Fibroblast of villous mesenchyme (primary cell): ENCODE measurements at places on chromosomes 13 and 19.
A peak's percentile ranks its signal among the peaks of the same experiment; 100 is the strongest.

DNA sequence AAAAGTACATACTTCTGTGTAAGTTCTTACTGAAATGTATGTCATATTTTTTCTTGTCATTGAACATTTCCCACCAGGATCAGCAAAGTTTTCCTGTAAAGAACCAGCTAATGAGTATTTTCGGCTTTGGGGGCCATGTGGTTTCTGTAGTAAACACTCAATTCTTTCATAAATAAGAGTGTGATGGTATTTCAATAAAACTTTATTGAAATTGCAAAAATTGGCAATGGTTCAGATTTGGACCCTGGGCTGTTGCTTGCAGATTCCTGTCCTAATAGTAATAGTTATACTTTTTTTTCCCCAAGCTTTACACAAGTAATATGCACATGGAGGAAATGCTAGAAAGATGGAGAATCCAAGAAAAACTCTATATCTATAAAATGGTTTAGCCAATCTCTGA lies 83.7 kb downstream of the ZNF536 start:
- DNase-seq = no peak

DNA sequence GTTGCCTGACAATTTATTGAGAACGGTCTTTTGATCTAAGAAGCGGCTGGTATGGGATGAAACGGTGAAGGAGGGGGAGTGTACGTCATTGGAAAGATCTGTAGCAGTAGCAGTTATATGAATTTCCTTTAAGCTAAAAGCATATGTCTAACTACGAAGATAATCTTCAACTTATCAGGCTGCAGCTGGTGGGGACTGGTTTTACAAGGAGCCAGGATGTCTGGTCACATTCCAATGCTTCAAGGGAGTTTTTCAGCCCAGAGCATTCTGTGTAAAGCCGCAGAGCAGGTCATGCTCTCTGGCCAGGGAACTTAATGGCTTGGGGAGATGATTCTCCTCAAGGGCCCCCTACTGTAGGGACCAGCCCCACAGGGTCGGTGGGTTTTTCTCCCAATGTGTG lies 29.2 kb downstream of the CLEC4M start:
- peak; percentile 80 for DNase-seq

DNA sequence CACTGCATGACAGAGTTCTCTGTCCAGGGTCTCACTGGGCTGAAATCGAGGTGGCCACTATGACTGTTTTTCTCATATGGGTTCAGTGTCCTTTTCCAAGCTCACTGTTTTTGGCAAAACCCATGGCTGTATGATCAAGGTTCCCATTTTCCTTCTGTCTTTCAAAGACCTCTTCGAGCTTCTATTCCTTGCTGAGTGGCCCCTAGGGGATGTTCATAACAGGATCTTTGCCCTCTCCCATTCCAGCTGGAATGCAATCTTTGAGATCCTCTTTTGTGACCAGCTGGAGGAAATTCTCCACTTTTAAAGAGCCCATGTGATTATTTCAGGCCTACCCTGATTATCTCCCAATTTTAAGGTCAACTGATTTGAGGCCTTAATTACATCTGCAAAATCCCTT lies 572.5 kb upstream of the SLC10A2 start:
- DNase-seq = no peak

GRCh38 chr13:44759384-44760360 lies 183.5 kb upstream of the TSC22D1 start:
- DNase-seq = peak; percentile 15

GRCh38 chr19:925087-925525 lies 729 bp upstream of the ARID3A start:
- peak; percentile 41 for DNase-seq

GRCh38 chr19:44553478-44554171 lies 24.1 kb upstream of the CEACAM20 start:
- DNase-seq = no peak

- no peak for DNase-seq
Observed at GRCh38 chr13:50915565-50915964, 6.0 kb downstream of the RNASEH2B start.

- no peak for DNase-seq
Observed at GRCh38 chr19:2809387-2810140, 10.1 kb upstream of the ZNF554 start.

DNA sequence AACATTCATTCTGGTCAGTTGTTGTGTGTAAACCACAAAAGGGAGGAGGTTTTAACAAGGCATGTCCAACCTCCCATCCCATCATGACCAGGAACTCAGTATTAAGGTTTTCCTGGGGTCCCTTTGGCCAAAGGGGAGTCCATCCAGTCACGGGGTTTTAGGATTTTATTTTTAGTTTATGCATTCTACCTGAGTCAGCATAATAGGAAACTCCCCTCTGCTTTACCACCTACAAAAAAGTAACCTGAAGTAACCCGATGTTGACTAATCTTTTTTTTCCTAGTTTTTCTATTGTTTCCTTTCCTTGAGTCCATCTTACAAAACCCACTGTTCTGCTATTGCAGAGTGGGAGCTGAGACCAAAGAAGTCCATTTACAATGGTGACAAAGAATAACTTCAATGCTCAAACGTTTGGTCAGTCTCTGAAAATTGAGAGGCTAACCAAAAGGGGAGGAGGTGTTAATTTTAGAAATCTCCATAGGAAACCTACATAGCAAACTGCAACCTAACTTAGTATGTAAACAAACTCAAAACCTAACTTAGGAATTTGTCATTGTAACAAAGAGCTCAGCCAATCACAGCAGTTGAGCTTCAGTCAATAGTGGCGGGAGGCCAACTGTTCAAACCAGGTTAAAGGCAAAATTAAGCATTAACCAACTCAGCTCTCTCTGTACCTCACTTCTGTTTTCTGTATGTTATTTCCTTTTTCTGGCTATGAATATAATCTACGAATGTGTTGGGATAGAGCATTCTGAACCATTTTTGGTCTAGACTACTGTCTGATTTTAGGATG lies 1954.1 kb downstream of the PCDH9 start:
- DNase-seq = no peak

DNA sequence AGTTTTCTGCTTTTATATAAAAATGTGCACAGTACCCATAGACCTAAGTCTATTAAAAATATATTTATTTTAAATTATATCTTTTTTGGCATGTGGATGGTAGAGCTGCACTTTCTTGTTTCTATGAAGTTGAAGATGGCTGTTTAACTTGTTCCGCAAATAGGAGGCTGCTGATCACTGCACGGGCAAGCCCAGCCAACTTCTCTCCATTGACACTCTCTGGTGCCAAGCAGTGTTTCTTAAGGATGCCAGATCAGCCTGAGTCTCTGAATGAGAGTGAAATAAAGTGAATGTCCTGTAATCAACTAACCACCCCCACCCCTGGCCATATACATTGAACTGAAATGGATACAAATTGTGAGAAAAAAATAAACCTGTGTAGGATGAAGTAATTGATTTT lies 202.9 kb upstream of the KLHL1 start:
- no peak for DNase-seq

- no peak for DNase-seq
Observed at GRCh38 chr19:33681081-33681680, 59.4 kb downstream of the CHST8 start.

GRCh38 chr19:58355908-58356765 lies 2.8 kb upstream of the A1BG start:
- peak; percentile 42 for DNase-seq

GRCh38 chr13:64510747-64511146 lies 2719.4 kb downstream of the PCDH9 start:
- DNase-seq = no peak

GRCh38 chr19:32916969-32917615 lies 47.5 kb upstream of the SLC7A9 start:
- no peak for DNase-seq

DNA sequence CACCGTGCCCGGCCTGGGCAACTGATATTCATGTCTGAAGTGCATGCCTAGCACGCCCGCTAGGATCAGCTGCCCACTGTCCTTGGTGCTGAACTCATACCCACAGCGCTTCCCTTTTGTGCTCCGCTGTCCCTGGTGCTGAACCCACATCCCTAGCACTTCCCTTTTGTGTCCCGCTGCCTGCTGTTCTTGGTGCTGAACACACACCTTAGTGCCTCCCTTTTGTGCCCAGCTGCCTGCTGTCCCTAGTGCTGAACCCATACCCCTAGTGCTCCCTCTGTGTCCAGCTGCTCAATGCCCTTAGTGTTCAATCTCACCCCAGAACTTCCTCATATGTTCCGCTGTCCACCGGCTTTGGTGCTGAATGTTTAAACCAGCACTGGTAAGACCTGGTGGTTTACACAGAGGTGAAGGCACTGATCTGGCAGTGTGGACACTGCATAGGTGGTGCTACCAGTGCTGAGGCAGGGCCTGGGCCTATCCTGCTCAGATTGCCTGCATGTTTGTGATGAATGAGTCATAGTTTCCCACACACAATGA lies 26.3 kb upstream of the SIGLEC11 start:
- DNase-seq = peak; percentile 94

DNA sequence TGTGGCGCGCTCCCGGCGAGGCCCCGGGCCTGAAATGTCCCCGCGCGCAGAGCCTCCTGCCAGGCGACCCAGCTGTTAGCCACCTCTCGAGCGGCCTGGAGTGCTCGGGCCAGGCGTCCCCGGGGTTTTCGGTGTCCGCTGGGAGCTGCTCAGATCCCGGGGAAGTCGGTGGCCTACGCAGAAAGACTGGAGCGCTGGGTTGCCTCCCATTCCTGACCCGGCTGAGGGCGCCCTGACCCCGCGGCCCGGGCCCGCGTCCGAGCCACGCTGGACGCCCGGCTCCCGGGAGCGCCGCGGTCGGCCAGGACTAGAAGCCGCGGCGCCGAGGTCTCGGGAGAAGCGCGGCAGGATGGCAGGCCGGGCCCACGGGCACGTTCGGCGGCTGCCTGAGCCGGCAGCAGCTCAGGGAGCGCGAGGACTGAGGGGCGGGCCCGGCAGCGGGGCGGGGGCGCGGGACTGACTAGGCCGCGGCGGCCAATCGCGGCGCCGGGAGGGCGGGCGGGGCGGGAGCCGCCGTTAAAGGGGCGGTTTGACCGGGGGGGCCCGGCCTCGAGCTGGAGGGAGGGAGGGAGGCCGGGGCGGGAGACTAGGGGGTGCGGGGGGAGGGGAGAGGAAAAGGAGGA lies 1.3 kb upstream of the ZIC2 start:
- DNase-seq = peak; percentile 52

DNA sequence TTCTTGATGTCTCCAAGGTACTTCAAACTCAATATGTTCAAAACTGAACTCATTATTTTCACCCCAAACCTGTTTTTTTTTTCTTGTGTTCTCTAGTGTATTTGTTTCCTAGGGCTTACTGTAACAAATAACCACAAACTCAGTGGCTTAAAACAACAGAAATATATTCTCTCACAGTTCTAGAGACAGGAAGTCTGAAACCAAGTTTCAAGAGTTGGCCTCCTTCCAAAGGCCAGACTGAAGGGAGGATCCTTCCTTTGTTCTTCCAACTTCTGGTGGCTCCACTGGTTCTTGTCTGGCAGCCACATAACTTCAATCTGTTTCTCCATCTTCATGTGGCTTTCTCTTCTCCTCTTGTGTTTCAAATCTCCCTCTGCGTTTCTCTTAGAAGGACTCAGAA lies 62.0 kb upstream of the PDCD5 start:
- no peak for DNase-seq
